Ascending aorta (tissue), 2 donors: ENCODE measurements at places on chromosomes 12 and 14. TPM values are rescaled to one million over a fixed set of nuclear protein-coding genes. Genes with fewer than 3 reads are reported as not detected.

GRCh38 chr12:96434107-96434506 is 33.9 kb upstream of the CDK17 start:
- H3K36me3 ChIP-seq, result no peaks in the 10 kb centered on the region
- no peaks in the 10 kb centered on the region for H3K27me3 ChIP-seq

- no peaks in the 10 kb centered on the region for H3K4me1 ChIP-seq
- peaks cover 62% of the 10 kb centered on the region for H3K36me3 ChIP-seq
- no peak overlapping the region for H3K4me3 ChIP-seq
Observed at GRCh38 chr12:15899282-15899870, 11.8 kb upstream of the DERA start.

DNA sequence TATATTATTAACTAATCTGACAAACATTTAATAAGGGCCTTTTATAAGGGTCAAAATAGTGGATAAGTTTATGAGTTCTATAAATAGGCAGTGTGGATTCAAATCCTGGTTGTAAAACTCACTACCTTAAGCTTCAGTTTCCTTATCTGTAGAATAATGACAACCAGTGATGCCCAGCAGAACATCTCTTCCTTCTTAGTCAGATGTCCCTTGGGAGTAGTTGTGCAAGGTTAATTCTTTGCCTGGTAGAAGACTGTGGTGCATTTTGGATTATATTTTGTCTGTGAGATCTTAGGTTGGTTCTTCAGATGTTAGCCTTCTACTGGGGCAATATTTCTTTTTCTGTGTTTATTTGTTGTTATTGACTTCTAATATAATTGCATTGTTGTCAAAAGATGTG is 59.5 kb downstream of the ARID2 start:
- H3K4me1 ChIP-seq, result no peaks in the 10 kb centered on the region
- H3K4me3 ChIP-seq, result no peak overlapping the region
- no peaks in the 10 kb centered on the region for H3K36me3 ChIP-seq

DNA sequence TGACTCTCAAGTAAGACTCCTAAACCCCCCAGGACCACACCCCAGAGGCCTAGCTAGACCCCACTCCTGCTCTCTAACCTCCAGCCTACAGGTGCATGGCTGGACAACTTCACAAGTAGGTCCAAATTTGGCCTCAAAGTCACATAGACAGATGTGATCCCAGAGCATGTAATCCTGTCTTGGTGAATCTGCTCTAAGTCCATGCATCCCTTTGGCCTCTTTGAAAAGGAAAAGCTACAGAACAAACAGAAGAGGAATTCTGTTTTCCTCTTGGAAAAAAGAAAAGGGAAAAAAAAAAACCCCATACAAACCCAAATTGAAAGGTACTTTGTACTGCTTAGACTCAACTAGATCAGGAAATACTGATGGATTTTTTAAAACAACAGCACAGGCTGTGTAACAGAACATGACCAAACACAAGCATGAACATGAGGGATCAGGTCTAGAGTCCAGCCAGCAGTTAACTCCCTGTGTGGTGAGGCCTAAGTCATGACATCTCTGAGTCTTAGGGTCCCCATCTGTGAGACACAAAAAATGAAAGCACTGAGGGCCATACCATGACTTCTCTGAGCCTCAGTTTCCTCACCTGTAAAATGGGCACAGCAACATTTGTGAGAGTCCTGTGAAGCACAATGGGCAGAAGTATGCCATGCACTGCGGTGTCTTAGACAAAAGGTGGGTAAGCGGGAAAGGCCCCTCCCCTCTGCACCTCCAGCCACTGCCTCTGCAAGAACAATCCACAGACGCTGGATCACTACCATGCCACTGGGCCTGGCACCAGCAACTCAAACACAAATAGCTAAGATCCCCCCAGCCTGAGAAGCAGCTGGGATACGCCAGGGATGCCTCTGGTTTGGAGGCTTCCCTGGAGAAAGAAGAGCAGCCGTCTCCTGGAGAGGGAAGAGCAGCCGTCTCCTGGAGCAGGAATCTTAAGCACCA is 9.9 kb downstream of the PITPNM2 start:
- peaks cover 31% of the 10 kb centered on the region for H3K4me1 ChIP-seq
- H3K4me3 ChIP-seq, result no peak overlapping the region
- no peaks in the 10 kb centered on the region for H3K27me3 ChIP-seq
- no peaks in the 10 kb centered on the region for H3K36me3 ChIP-seq
- H3K27ac ChIP-seq, result peak overlapping the region; percentile 75
- peak; percentile 62 for DNase-seq

The TAS2R8 gene
- total RNA-seq, result not detected

DNA sequence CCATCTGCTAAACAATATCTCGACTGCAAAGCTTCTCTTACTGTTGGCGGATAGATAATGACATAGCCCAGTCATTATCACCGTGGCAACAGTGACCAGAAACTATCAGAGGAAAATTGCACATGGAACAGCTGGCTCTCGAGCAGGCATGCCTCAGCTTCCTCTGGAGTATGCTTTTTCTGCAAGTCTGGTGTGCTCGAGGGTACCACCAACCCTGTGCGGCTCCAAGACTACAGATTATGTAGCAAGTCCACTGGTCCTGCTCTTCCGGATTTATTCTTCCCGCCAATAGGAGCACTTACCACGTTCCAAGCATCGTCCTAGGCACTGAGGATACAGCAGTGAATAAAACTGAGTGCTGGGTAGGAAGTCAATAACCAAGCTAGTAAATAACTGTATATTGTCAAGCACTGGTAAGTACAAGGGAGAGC is 1.4 kb upstream of the GLRX5 start:
- H3K27ac ChIP-seq, result peak overlapping the region; percentile 76
- peaks cover 46% of the 10 kb centered on the region for H3K4me1 ChIP-seq
- H3K36me3 ChIP-seq, result no peaks in the 10 kb centered on the region
- H3K27me3 ChIP-seq, result no peaks in the 10 kb centered on the region
- H3K4me3 ChIP-seq, result peak overlapping the region; percentile 85
- DNase-seq, result no peak

GRCh38 chr14:57982804-57983634 is 117.1 kb upstream of the SLC35F4 start:
- no peaks in the 10 kb centered on the region for H3K36me3 ChIP-seq
- peaks cover 1% of the 10 kb centered on the region for H3K4me1 ChIP-seq
- no peaks in the 10 kb centered on the region for H3K27me3 ChIP-seq
- DNase-seq, result no peak

- no peaks in the 10 kb centered on the region for H3K27me3 ChIP-seq
- no peaks in the 10 kb centered on the region for H3K36me3 ChIP-seq
- H3K4me1 ChIP-seq, result no peaks in the 10 kb centered on the region
- H3K27ac ChIP-seq, result no peak overlapping the region
Observed at GRCh38 chr12:5965950-5966383, 20.9 kb upstream of the ANO2 start.

DNA sequence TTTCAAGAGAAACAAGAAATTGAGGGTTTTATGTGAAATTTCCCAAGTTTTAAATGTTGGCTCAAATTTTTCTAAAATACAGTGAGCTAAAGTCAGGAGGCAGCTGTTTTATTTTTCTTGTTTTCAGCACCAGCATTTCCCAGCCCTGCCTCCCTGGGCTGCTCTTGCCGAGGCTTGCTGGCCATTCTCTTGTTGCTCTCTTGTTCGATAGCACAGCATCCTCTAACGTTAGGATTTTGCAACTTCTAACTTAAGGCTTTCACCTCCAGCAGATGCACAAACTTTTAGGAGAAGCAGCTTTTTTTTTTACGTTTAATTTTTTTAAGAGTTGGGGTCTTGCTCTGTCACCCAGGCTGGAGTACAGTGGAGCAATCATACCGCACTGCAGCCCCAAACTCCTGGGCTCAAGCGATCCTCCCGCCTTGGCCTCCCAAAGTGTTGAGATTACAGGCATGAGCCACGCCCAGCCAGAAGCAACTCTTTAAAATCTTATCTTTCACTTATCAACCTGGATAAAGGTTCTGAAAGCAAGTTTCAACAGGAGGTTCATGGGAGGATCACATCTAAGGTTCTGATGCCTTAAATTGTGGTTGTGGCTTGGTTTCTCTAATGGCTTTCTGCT is 40.2 kb downstream of the B4GALNT3 start:
- no peaks in the 10 kb centered on the region for H3K36me3 ChIP-seq
- peak overlapping the region; percentile 59 for H3K27ac ChIP-seq
- no peak overlapping the region for H3K4me3 ChIP-seq
- H3K4me1 ChIP-seq, result no peaks in the 10 kb centered on the region
- peak; percentile 77 for DNase-seq

The ZNF10 gene
- total RNA-seq, result 3.8 TPM

The TMPRSS12 gene
- not detected for total RNA-seq

The KRT4 gene
- not detected for total RNA-seq

GRCh38 chr12:88362439-88362838 is 217.8 kb downstream of the KITLG start:
- H3K4me3 ChIP-seq, result no peak overlapping the region
- no peak for DNase-seq
- H3K36me3 ChIP-seq, result no peaks in the 10 kb centered on the region

DNA sequence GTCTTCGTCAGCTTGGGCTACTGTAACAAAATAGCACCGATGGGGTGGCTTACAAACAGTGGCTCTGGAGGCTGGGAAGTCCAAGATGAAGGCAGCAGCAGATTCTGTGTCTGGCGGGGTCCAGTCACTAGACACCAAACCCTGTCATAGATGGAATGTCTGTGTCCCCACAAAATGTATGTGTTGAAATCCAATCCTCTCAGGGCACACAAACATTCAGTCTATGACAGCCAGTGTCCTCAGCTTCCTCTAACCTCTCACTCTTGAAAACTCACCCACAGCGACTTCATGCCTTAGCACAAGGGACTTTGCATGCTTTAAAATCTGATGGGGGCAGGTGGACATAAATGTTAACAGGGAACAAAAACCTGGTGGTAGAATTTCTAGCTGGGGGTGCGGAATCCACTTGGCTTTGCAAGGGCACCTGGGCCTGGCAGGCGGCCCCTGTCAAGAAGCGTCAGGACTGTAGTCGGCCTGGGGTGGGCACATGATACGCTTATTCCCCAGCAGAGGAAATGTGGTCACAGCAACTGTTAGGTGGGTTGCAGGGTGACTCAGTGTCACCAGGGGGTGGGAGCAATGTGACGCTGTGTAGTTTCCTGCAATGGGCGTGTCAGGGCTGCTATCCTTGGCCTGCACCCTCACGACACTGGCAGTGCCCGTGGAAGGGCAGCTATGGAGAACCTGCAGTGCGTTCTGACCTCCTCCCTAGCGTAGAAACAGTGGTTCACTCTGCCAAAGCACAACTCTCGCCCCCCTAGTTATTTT is 17.7 kb downstream of the RIN3 start:
- no peak for DNase-seq
- no peaks in the 10 kb centered on the region for H3K27me3 ChIP-seq
- H3K36me3 ChIP-seq, result no peaks in the 10 kb centered on the region
- H3K4me3 ChIP-seq, result no peak overlapping the region

GRCh38 chr12:54388237-54389133 is 4.0 kb upstream of the ZNF385A start:
- H3K4me3 ChIP-seq, result no peak overlapping the region
- H3K4me1 ChIP-seq, result peaks cover 10% of the 10 kb centered on the region
- DNase-seq, result no peak
- H3K27me3 ChIP-seq, result no peaks in the 10 kb centered on the region

DNA sequence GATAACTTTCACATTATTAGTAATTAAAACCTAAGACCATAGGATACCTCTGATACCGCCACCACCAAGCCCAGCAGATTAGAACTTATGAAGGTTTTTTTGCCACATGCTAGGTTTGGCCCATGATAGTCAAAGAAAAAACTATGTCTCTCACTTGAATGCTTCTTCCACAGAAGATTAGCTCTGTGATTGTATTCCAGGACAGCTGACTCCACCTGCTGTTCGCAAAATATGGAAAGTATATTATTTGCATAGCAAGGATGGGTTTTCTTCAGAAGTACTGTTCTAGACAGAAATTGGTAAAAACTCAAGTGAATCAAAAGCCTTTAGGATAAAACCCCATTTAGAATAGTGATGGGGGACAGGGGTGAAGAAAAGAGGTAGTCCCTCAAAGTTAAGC is 42.2 kb downstream of the PPFIBP1 start:
- no peaks in the 10 kb centered on the region for H3K36me3 ChIP-seq
- no peaks in the 10 kb centered on the region for H3K27me3 ChIP-seq
- peaks cover 16% of the 10 kb centered on the region for H3K4me1 ChIP-seq
- DNase-seq, result no peak
- H3K4me3 ChIP-seq, result no peak overlapping the region
- H3K27ac ChIP-seq, result no peak overlapping the region

The CD27 gene
- total RNA-seq, result not detected

The ADIPOR2 gene
- 25.7 TPM for total RNA-seq

The APOLD1 gene
- 189 TPM for total RNA-seq

- peaks cover 2% of the 10 kb centered on the region for H3K4me1 ChIP-seq
- no peak overlapping the region for H3K27ac ChIP-seq
- H3K4me3 ChIP-seq, result no peak overlapping the region
- DNase-seq, result no peak
- no peaks in the 10 kb centered on the region for H3K36me3 ChIP-seq
- H3K27me3 ChIP-seq, result no peaks in the 10 kb centered on the region
Observed at GRCh38 chr12:102421802-102422583, 58.4 kb downstream of the IGF1 start.

DNA sequence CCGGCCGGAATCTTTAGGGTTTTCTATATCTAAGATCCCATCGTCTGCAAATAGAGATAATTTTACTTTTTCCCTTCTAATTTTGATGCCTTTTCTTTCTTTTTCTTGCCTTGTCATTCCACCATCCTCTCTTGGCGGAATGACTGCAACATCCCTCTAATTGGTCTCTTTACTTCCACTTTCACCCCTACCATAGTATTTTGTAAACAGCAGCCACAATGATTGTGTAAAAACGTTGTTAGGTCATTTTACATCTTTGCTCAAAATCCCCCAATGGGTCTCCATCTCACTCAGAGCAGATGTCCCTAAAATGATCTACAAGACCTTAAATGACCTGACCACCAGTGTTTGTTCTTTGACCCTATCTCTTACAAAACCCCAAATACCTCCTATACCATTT is 80.0 kb upstream of the STAC3 start:
- no peaks in the 10 kb centered on the region for H3K27me3 ChIP-seq
- peaks cover 3% of the 10 kb centered on the region for H3K4me1 ChIP-seq
- peaks cover 4% of the 10 kb centered on the region for H3K36me3 ChIP-seq
- H3K27ac ChIP-seq, result no peak overlapping the region
- DNase-seq, result no peak
